ENCODE measurements at places on chromosomes 12 and 14.

DNA sequence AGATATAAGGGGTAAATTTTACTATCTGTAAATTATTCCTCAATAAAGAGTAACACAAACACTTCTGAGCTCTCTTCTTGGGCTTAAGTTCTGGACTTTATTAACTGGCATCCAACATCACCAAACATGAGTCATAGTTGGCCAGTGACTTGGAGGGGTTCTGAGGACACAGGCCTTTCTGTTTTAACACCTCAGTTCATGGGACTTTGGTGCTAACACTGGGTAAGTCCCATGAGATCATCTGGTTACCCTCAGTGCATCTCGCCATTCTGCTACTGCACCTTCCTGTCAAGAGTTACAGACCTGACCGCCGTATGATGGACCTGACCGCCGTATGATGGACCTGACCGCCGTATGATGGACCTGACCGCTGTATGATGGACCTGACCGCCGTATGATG, 9.9 kb downstream of the SLC15A4 start:
- no peak for DNase-seq

DNA sequence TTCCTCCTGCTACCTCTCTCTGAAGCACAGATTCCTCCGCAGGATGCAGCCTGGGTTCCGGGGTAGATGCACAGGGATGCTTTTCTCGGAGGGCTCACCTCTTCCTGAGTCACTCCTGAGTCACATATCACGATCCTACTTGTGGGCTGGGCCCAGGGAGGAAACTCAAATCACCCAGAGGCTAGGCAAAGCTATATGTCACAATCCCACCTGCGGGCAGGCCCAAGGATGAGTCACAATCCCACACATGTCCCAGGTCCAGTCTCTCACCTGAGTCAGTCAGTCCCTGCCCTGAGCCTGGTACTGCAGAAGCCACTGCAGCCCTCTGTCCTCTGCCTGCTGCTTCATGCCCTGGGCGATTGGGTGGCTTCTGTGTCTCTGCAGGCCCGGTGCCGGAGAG, 149.0 kb upstream of the GSC start:
- DNase-seq: no peak

DNA sequence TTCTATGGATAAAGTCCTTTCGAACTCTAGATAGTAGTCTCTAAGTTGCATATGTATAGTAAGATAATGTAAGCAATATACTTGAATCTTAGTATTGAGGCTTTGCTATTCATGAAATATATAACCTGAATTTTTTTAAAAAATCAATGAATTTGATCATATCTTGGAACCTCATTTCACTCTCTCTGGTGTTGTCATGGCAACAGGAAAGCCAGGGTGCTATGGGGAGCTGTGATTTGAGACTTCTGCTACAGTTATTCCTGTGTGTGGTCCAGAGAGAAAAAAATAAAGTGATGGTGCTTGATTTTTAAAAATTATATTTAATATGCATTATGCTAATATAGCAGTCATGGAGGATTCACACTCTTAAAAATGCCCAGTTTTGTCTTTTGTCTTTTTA, 508.0 kb downstream of the SNAPC1 start:
- DNase-seq: no peak

DNA sequence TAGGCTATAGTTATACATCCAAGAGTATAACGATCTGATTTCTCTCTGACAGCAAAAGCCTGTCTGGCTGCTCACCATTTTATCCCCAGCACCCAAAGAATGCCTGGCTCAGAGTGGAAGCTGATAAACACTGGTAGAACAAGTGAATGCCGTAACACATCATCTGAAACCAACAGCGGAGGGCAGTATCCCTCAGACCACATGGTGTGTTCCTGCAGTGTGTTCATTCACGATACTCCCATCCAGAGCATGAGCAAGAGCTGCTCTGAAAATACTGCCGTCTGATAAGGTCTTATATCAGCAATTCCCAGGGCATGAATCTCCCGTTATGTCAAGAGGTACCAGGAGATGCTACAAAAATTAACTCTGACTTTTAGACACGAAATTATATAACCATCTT, 95.9 kb downstream of the TTC7B start:
- no peak for DNase-seq

GRCh38 chr12:100404769-100405407, 48.0 kb downstream of the SLC17A8 start:
- DNase-seq: no peak

GRCh38 chr12:72699362-72699761, 427.2 kb downstream of the TRHDE start:
- DNase-seq: no peak

- DNase-seq: no peak
Observed at GRCh38 chr14:75690010-75690409, 29.0 kb downstream of the TTLL5 start.

GRCh38 chr12:24913953-24914352, 34.9 kb downstream of the BCAT1 start:
- no peak for DNase-seq

DNA sequence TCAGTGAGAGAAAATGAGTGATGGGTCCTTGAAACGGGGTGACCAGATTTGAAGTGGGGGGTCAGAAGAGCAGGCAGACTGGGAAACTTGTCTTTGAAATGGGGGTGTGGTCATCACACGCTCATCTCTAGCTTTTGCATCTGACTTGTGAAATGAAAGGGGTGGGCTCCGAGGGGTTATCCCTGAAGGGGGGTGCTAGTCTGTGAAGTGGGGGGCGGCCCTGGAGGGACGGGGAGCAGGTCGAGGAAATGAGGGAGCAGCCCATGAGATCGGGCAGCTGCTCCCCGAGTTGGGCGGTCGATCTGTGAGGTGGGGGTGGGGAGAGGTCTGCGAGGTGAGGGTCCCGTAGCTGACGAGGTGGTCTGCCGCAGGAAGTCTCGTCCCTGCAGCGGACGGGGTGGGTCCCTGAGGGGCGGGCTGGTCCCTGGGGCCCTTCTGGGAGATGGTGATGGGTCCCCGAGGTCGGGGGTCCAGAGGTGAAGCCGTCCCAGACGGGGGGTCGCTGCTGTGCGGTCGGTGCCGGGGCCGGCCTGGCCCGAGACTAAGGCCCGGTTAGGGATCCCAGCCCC, 542 bp downstream of the PXN start:
- no peak for DNase-seq

GRCh38 chr12:64737539-64737938, 21.7 kb downstream of the GNS start:
- no peak for DNase-seq

- DNase-seq: no peak
Observed at GRCh38 chr12:80670214-80670613, 37.2 kb upstream of the MYF6 start.

DNA sequence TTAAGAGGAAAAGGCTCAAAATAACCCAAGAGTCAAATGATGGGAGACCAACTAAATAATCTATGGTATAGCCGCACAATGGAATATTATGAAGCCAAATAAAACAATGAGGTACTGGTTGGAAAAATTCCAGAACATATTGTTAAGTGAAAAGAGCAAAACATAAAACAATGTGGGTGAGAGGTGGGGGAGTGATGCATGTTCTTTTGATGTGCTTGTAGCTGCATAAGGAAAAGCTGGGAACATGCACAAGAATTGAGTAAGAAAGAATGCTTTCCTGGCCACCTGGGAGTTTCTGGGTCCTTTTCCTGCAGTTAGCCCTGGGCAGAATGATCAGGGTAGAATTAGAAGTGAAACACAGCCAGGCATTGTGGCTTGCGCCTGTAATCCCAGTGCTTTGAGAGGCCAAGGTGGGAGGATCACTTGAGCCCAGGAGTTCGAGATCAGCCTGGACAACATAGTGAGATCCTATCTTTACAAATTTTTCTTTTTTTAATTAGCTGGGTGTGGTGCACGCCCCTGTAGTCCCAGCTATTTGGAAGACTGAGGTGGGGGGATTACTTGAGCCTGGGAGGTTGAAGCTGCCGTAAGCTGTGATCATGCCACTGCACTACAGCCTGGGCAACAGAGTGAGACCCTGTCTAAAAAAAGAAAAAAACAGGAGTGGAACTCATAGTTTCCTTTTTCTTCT, 7.9 kb downstream of the ABCB9 start:
- no peak for DNase-seq

DNA sequence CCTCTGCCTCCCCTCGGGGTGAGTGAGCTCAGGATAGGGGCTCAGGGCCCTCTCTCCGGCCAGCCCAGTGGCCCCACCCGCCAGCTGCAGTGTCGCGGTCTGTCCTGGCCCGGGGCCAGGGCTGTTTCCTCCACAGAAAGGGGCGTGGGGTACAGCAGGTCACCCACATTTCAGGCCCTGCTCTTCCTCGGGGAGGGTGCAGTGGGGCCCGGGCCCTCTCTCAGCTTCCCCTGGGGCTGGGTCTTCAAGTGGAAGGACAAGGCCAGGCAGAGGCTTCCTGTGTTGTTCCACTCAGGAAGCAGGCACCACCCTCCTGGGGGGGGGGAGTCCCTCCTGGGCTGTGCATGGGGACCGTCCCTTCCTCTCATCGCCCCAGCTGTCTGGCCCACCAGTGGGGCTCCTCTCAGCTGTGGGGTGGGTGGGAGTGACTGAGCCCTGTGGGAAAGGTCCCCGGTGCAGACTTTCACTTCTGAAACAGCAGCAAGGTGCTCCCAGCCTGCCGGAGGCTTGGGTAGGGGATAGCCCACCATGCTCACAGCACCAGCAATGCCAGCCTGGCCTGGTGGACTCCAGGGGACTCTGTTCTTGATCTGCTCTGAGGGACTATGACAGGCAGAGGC, 3.7 kb downstream of the GPR132 start:
- DNase-seq: no peak

GRCh38 chr14:64628940-64629408, 75.2 kb upstream of the PLEKHG3 start:
- no peak for DNase-seq

DNA sequence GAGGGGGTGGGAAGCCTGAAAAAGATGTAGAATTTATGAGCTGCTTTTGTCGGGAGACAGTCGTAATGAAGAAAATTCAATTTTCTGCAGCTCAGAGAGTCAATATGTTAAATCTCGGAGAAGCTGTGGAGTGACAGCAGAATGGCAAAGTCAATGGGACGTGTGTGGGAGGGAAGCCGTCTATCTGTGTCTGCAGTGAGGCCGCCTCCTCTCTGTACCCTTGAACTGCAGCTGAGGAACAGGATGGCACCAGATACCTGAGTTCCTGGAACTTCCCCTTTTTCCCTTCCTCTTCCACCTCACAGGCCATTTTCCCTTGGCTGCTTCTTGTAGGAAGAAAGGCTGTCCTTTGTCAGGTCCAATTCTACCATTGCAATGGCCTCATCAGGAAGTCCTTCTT, 9.3 kb upstream of the CALCOCO1 start:
- no peak for DNase-seq

GRCh38 chr12:120215357-120215735, 14.4 kb upstream of the RPLP0 start:
- no peak for DNase-seq

DNA sequence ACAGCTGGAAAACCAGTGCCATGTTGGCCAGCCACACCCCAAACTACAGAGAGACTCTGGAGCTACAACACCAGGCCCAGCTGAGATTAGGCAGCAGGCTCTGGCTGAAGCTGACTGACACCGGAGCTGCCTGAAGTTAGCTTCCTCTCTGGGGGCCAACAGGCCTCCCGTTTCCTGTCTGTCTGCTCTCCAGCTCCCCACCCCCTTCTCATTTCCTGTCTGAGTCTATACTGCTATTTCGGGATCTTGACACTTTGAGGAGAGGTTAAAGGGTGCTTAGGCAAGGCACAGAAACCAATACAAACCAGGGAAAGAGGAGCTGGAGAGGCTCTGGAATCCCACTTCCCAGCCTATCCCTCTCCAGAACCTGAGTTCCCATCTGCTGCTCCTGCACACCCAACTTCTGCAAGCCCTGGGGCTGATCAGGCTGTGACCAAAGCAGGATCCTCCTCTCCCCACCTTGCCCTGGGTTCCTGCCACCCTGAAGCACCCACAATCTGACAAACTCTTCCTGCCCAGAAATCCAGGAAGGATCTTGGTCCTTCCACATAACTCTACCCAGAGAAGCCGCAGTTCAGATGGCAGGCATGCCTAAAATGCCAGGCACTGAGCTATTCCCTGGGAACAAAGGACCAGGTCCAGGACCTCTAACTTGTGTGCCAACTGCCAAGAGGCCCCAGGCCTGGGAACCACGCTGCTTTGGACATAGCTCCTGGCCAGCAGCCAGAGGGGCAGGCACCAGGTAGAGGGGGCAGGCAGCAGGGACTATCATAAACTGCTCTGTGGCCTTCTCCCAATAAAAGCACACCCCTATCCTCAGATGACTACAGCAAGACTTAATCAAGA, 39.9 kb downstream of the PRPF40B start:
- no peak for DNase-seq

DNA sequence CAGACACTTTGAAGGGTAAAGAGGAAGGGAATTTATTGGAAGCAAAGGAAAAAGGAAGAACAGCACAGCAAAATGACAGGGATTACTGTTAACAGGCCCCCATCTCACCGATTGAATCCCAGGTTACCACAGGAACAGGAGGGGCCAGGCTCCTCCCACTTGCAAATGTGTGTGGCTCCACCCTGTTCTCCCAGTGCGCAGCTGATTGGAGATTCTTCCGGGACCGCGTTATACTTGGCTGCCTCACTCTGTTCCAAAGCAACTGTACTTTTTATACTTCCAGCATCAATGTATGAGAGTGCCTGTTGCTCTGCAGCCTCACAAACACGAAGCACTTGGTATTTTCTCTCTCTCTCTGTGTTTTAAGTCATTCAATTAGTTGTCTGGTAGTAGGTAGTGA, 273.6 kb upstream of the MDGA2 start:
- no peak for DNase-seq

GRCh38 chr14:96962337-96962736, 165.2 kb downstream of the VRK1 start:
- no peak for DNase-seq

DNA sequence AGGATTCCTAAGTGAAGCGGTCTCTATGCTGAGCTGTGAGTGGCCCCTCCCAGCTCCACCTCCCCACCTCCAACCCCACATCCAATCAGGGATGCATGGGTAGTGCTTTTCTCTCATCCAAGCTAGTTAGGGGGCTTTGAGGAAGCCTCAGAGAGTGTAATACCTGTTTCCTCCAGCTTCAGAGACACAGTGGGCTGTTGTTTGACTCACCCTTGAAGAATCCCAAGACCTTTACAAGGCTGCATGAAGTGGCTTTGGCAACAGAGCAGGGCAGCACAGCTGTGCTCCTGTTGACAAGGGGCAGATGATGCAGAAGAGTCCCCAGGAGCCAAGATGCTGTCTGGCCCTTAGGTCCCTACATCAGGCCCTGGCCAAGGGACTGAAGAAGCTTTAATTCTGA, 27.1 kb upstream of the CLMN start:
- no peak for DNase-seq

- no peak for DNase-seq
Observed at GRCh38 chr14:93643676-93644075, 144.6 kb downstream of the PRIMA1 start.

DNA sequence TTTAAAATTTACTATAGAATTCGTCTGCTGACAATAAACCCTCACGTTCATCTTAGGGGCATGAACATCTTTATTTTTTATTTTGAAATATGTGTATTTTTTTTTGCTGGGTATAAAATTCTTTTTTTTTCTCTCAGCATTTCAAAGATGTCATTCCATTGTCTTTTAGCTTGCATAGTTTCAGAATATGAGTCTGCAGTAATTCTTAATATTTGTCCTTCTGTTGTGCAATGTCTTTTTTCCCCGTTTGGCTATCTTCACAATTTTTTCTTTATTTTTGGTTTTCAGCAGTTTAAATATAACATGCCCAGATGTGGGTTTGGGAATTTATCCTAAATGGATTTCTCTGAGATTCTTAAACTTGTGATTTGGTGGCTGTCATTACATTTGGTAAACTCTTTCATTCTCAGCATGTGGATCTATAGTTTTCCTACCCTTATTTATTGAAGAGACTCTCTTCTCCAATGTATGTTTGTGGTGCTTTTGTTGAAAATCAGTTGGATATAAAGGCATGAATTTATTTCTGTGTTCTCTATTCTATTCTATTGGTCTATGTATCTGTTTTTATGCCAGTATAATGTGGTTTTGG, 37.8 kb upstream of the PLBD1 start:
- no peak for DNase-seq

- no peak for DNase-seq
Observed at GRCh38 chr12:132423820-132424645, 65.9 kb upstream of the FBRSL1 start.

Data from NCI-H446 treated with DMSO at 0.1 percent for 48 hours (cell line).